GM13977 (cell line): ENCODE measurements at places on chromosomes 3 and 15.

DNA sequence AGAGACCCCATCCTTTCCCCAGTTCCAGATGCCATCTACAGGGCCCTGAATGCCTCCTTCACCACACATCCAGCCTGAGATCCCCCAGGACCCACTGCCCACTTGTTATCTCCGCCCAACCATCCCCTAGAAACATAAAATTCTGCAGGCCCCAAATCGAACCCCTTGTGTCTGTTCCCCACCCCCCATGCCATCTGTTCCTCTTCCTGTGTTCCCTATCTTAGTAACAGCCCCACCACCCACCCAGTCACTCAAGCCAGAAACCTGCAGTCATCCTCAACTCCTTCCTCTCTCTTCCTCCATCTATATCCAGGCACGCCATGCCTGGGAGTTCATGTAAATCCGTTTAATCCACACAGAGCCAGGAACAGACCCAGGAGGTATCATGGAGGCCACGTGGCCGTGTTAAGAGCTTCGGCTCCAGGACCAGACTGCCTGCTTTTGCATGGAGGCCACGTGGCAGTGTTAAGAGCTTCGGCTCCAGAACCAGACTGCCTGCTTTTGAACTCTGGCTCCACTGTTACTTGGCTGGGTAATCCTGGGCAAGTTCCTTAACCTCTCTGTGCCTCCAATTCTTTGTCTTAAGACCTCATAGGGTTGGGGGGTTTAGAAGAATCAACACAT, 4.8 kb downstream of the CSRNP1 start:
- no peak for DNase-seq

- no peak for DNase-seq
These were observed 176.3 kb downstream of the RAB11A start for GRCh38 chr15:66045542-66045941.

- no peak for DNase-seq
These were observed 45.7 kb downstream of the UBP1 start for GRCh38 chr3:33394403-33395054.

DNA sequence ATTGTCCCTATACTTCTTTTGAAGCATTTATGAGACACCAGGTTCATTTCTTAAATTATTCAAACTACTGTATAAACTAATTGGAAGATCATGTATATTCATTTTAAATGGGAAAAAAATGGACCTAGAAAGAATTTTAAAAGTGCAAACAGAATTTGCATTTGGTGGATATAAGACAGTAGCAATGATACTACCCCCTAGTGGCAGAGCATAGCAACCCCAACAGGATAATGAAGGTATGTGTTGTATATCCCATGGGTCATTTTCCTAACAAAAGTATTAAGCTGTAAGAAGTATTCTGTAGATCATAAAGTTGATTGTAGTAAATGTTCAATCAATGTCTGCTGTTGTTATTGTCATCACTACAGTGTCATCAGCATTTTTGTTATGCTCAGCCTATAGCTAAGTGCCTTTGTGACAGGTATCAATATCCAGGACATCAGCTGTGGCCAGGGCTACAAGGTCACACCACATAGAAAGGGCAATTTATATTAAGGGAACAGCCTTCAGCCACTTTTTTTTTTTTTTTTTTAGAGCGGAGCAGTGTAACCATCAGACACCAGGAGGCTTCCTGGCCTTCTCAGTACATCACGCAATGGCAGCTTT, 175.8 kb downstream of the FOXB1 start:
- DNase-seq = peak; percentile 31

- no peak for DNase-seq
These were observed 278.9 kb downstream of the KLF13 start for GRCh38 chr15:31605467-31605931.

DNA sequence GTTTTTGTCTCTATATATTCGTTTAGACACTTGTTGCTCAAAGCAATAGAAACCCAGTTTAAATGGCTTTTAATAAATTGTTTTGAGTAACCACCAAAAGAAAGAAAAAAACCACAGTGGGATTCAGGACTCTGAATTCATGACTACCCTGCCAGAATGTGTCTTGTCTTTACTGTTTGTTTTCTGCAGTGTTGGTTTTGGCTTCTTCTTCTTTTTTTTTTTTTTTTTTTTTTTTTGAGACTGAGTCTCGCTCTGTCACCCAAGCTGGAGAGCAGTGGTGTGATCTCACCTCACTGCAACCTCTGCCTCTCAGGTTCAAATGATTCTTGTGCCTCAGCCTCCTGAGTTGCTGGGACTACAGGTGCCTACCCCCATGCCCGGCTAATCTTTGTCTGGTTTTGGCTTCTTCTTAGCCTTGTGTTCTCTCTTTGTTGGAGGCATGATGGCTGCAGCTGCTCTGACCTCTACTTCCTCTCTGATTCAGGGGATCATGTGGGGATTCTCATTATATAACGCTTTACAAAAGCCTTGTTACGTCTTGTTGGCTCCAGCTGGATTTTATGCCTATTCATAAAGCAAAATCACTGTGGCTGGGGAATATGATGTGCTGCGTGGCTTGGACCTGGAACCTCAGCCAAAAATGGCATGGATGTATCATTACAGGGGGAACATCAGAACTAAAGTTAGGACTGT, 54.0 kb downstream of the PLS1 start:
- DNase-seq = no peak

DNA sequence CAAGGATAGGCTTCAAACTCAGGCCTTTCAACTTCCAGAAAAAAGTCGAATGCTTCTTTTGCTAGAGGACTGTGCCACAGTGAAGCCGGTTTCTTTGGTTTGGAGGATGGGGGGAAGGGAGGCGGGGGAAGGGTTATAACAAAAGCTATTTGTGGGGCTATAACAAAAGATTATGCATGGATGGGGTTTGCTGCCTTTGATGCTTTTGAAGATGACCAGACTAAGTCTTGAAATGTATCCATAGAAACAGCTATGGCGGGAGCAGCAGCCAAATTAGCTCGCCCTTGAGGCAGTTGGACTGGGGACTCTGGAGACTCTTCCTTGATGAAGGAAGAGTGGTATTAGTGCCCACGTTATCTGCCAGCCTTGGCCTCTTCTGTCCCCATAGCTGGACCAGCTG, 47.5 kb downstream of the SRGAP3 start:
- DNase-seq = no peak

GRCh38 chr3:47000198-47000815, 20.8 kb downstream of the NBEAL2 start:
- DNase-seq = no peak

DNA sequence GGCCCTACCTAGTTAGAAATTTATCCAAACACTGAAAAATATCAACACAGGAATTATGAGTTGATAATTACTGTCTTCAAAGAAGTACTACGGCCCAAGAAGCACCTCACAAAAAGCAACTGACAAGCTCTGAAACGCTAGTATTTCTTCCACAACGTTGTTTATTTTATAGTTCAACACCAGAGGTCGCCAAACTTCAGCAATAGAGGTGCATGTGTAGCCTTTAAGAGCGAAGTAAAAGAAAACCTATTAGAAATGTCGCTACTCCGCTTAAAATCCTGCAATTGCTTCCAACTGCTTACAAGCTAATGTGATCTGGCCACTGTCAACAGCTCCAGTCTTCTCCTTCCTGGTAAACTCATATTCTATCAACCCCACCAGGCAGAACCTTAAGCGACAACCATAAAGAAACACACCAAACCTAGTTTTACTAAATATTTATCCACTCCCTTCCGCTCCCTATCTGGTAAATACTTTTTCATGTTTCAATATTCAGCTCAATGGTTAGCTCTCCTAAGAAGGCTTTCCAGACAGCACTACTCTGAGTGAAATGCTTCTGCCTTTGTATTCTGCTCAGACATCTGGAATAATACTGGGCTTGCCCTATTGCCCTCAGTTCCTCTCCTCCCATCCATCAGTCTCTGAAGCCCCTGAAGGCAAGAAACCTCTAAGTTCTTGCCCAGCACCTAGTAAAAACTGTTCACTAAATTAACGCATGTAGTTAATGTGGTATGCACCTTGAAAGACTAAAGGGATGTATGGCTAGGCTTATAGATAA, 110.2 kb downstream of the NR1I2 start:
- DNase-seq = peak; percentile 8

DNA sequence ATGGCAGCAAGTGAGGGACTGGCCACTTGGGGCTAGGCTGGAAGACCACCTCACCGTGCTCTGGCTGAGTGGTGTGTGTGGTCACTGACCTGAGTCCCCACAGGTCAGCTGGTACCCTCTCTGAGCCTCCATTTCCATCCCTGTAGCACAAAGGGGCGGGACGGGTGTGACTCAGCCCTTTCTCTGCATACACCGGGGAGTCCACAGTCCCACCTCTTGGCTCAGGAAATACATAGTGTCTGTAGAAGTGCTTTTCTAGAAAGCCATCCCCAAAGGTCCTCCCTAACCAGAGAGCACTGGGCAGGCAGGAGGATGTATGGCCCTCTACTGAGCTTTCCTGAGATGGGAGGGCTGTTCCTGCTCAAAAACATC, 27.2 kb downstream of the WNT7A start:
- no peak for DNase-seq

- no peak for DNase-seq
These were observed 62.9 kb downstream of the FBN1 start for GRCh38 chr15:48582452-48583247.

DNA sequence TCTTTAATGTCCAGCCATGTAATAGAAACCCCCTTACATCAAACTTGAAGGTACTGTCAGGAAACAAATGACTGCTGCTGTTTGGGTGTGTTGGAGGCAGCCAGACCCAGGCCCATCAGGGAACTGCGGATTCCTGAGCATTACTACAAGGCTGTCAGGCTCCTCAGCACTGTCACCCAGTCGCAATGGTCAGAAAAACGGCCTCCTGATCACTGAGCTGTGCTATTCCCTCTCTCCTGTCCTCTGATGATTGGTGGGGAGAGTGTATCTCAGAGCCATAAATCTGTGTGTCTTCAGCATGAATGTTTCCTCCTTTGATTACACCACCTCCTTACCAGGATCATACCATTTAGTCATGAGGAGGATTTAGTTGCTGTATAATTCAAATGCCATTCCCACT, 135.2 kb upstream of the GADL1 start:
- no peak for DNase-seq

DNA sequence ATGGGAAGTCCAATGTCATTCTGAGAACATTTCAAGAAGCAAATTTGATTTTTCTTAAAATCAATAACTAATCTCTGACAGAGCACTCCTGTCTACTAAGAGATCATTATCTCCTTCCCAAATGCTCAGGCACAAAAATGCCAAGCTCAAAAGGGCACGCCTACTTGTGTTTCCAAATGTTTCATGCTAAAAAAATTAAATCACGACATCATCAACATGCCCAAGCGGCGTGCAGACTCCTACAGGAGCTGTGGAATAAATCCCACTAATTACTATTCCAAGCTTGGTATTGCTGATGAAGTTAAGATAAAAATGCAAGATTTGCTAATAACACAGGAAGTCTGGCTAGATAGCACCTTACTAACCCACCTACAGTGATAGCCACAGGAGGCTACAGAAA, 140.8 kb downstream of the OSBPL10 start:
- DNase-seq = no peak

DNA sequence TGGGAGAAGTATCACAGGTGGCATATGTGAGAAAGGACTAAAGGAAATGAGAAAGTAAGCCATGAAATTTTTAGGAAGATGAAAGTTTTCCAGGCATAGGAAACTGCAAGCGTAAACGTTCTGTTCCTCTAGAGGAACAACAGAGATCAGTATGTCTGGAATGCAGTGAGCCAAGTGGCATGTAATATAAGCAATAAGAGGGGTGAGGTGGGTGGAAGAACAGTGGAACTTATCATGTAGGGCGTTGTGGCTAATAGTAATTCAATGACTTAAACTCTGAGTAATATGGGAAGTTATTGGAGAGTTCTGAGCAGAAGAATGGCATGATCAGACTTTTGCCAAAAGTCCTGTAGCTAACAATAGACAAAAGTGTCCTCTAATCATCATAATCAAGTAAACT, 902.9 kb downstream of the EPHA3 start:
- DNase-seq = no peak

DNA sequence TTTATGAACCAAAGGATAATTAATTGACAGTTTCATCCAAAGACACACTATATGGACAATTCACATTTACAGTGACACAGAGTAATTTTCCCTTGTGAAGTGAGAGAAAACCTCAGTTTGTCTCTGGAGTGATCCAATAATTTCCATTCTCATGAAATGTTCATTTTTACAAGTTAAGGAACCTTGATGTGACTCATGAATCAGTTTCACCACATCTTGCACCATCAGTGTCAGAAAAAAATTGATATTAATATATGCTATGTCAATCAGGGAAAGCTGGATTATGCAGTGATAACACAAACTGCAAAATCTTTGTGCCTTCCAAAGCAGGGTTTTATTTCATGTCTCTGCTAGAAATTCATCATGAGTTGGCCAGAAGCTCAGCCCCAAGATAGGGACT, 348.1 kb downstream of the ARPP21 start:
- DNase-seq = no peak

DNA sequence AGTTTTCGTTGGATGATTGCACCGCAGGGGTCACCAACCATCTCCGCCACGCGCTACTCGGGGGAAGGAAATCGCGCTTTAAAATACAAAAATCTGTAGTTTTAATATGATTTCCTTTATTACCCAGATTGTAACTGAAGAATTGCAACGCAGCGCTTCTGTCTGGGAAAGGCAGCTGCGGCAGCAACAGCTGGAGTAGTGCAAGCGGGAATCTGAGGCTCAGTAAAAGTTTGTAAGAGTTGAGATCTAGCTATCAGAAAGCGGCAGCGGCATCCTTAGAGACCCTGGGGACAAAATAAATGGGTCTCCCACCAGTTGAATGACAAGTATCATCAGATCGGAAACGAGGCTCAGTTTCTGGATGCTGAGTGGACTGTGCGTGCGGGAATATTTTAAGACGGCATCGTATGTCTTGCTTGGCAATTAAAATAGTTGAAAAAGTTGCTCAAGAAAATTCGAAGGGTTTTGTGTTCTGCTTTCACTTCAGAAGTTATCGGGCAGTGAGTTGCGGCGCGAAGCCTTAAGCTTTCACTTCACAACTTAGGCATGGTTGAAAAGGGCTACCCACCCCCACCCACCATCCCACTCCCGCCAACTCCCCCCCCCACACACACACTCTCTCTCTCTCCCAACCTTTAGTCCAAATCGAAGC, 2.7 kb downstream of the MECOM start:
- DNase-seq = peak; percentile 52

DNA sequence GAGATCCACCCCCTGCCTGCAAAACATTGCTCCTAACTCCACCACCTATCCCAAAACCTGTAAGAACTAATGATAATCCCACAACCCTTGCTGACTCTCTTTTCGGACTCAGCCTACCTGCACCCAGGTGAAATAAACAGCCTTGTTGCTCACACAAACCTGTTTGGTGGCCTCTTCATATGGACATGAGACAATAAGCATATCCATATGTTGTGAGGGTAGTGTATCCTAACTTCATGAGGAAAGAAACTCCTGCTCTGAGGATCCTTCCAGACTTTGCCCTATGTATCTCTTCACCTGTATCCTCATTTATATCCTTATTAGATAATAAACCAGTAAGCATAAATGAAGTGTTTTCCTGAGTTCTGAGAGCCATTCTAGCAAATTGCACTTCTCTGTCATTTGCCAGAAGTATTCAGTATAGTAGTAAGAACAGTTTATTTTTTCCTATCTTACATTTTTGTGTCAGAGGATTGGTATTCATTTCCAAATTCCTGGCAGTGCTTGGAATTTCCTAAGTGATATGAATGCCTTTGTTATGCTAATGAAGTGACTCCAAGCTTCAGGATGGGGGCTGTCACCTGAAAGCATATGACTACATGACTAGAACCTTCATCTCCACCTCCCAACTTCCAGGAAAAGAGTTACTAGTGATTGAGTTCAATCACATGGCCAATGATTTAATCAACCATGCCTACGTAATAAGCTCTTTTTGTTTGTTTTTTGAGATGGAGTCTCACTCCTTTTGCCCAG, 30.2 kb downstream of the TTBK2 start:
- DNase-seq = no peak
